ENCODE measurements at places on chromosomes 3 and 15.
A peak's percentile ranks its signal among the peaks of the same experiment; 100 is the strongest.

GRCh38 chr3:72613871-72614270 is 234.4 kb downstream of the SHQ1 start:
- ATAC-seq, result no peak

DNA sequence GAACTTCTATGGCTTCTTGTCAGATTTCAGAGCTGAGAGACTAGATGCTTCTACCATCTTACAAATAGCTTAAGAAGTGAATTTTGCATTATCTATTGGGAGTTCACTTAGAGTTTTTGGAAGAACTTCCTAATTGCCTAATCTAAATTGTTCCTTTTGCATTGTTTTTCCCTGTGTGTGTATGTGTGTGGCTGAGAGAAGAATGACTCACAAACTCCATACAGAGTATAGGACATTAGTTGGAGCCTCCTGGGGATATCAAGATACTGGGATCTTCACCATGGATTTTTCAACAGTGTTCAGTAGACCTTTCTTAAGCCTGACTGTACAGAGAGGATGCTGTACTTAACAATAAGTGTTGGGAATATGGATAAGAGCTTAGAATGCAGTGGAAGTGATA is 10.9 kb downstream of the TLNRD1 start:
- ATAC-seq, result no peak

GRCh38 chr3:122857019-122857418 is 62.1 kb downstream of the SLC49A4 start:
- no peak for ATAC-seq

- ATAC-seq, result no peak
Observed at GRCh38 chr3:30893678-30894325, 659 bp downstream of the GADL1 start.

DNA sequence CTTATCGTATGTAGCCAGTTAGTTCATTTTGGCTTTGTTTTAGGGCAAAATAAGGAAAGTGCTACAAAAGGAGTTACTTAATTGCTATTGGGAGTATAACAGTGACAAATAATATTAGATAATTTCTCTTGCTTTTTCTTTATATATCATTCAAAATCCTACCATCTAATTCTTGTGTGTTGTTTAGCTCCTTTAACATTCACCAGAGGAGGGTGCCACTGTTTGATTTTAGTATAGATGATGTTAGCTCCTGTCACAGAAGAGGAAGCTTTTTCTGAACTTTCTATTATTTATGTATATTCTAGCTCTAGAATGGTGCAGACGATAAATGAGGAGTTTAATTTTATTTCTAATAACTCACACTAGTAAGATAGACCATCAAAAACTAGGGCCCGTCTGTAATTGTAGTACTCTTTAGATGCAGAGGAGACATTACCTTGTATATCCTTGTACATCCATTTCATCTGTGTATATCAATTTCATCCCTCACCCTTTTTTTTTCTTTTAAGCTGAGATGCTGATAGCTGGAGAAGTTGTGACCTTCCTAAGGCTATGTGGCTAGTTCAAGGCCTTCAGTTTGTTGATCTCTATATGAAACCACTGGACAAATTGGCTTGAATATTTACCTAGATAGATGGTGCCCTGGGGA is 3.0 kb downstream of the PPM1L start:
- ATAC-seq, result no peak

DNA sequence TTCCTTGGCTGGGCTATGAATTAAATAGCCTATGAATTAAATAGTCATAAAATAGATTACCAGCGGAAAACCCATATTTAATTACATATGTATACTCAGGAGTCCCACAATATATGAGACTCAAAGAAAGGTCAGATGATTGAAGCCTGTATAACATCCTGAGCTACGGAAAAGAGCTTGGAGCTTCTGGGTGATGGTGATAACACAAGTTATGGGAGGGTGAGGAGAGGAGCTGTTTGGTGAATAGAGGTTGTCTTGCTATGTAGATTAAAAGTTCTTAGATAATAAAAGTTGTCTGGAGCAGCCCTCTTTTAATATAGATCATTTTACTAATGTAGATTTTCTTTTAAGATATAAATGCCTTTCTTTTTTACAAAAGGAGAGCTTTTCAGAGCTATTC is 1.8 kb downstream of the PML start:
- ATAC-seq, result no peak

DNA sequence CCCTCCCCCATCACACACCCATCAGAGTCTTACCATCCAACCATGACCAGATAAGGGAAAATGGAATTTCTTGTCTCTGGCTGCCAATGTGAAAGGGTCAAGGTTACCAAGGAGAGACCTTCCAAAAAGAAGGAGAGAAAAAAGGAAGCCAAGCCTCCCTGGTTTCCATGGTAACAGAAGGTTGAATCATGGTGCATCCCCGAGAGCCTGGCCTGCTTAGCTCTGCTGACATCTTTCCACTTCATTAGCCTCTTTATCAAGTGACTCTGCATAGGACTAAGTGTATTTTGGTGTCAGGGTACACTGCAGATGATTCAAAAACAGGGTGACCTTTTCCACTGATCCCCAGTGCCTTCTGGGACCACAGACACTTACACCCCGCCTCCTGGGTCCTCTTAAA is 225.7 kb upstream of the PPP2R3A start:
- no peak for ATAC-seq

DNA sequence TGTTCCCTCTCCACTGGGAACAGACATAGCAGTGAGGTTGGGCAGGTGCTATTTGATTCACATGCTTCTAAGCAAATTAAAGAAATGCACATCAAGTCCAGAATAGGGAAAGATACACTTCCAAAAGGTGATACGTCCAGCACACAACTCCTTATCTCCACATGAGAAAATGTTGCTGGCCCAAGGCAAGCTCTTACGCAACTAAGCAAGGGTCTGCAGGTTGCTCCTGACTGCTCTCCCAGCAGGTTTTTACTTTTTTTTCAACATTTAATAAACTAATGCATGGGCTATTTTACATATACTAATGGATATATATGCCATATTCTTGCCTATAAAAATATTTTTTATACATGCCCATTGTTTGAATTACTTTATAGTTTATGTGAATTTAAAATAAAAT is 818.5 kb upstream of the ROBO1 start:
- ATAC-seq, result no peak

- ATAC-seq, result no peak
Observed at GRCh38 chr15:72156928-72157327, 38.7 kb downstream of the SENP8 start.

DNA sequence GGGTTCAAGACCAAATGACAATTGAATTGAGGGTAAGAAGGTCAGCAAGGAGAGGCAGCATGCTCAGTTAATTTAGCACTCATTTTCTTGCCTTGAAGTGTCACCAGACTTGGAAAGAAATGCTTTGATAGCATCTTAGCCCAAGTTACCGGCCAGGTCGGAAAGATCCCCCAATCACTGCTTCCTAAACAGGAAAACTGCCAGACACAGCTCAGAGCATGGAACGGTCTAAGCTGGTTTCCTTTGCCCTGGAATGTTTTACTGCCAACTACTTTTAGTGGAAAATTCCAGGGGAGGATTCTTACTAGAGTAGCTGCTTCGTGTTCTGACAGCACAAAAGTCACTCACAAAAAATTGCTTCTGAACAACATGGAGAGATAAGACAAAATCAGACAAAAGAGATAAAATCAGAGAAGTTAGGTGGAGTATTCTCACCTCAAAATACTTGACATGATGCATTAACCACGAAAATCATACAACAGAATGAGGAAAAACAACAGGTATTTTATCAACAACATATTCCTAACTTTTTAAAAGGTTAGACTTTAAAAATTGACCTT is 65.5 kb downstream of the CCR4 start:
- ATAC-seq, result no peak

DNA sequence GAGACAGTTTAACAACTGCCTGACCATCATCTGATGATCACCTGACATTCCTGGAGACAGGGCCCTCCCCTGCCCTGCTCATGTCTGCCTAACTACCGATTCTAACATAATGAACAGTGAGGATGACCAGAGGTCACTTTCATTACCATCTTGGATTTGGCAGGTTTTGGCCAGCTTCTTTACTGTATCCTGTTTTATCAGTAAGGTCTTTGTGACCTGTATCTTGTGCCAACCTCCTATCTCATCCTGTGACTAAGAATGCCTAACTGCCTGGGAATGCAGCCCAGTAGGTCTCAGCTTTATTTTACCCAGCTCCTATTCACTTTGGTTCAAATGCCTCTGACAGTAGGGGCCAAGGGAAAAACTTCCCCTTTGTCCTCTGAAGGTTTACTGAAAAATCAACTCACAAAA is 40.2 kb downstream of the METTL6 start:
- no peak for ATAC-seq

- no peak for ATAC-seq
Observed at GRCh38 chr15:77504306-77504705, 83.6 kb downstream of the HMG20A start.

DNA sequence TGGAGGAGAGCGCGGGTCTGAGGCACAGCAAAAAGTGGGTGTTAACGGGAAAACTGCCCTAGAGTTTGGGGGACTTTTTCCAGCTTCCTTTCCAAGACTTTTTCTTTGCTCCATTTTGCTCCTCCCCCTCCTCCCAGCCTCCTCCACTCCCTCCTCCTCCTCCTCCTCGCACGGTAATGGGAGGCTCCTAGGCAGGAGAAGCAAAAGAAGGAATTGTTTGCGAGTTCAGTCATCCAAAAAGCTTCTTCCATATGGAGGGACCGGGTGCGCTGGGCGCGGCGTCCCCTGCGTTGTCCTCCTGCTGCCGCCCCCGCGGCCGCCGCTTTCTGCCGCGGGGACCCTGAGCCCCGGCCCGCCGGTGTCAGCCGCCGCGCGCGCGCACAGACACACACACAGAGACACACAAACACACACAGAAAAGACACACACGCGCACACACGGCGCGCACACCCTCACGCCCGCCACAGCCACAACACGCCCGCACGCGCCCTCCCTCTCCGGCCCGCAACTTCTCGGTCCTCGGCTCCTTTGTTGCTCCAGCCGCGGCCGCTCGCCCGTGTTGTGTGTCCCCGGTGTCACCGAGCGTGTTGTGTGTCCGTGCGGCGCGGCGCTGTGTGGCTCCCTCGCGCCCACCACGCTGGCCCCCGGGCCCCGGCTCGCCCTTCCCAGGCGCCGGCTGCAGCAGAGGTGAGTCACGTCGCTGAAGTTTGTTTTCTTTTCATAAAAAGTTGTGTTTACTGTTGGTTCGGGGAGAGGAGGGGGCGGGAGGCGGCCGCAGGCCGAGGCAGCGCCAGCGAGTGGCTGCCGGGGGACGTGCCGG is at the start of gene BOC:
Gene BOC, plus strand, starts transcription at position 228 of the 820 bp plus-strand sequence. CDS start 38,246 bp downstream, outside the sequence.
- ATAC-seq, result peak; percentile 14

- ATAC-seq, result no peak
Observed at GRCh38 chr3:120554812-120555606, 41.1 kb upstream of the NDUFB4 start.

GRCh38 chr3:86438544-86438943 is 552.4 kb downstream of the VGLL3 start:
- no peak for ATAC-seq

DNA sequence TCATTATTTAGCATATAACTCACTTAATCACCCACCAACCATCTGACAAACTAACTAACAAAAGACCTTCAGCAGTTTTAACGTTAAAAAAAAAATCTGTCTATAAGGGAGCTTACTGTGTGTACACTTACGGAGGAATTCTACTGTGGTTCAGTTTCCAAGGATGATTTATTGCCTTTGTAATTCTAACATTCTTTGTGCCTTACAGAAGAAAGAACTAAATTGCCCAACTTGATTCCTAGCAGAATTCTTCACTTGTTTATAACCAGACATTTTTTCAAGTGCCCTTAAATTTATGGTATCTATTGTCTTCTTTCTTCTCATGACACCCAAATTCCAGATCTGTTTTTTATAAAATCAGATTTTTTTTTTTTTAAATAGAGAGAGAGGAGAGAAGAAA is 119.7 kb upstream of the IGSF10 start:
- ATAC-seq, result no peak

GRCh38 chr3:113910966-113911365 is 36.8 kb upstream of the ZDHHC23 start:
- ATAC-seq, result no peak

DNA sequence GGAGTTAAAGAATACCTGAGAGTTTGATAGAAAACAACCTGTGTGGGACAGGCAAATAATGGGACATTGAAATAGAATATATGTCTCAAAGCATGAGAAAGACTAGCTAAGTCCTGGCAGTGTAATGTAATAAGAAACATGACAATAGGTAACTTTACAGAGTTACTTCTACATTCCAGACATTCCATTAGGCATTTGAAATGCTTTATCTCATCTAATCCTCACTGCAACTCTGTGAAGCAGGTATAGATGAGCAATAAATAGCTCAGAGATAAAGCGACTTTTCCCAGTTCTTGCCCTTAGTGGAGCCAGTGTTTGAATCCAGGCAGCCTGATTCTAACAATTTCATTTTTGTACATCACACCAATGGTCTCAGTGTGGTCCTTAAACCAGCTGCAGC is 76.8 kb downstream of the CPNE4 start:
- ATAC-seq, result no peak

DNA sequence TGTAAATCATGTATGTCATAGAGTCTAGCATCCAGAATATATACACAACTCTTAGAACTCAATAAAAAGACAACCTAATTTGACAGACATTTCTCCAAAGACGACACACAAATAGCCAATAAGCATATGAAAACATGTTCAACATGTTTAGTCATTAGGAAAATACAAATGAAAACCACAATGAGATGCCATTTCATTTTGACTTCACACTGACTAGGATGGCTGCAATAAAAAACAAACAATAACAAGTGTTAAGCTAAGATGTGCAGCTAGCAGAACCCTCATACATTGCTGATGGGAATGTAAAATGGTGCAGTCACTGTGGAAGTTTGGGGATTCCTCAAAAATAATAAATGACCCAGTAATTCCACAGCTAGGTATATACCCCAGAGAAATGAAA is 16.4 kb downstream of the SPG11 start:
- no peak for ATAC-seq

DNA sequence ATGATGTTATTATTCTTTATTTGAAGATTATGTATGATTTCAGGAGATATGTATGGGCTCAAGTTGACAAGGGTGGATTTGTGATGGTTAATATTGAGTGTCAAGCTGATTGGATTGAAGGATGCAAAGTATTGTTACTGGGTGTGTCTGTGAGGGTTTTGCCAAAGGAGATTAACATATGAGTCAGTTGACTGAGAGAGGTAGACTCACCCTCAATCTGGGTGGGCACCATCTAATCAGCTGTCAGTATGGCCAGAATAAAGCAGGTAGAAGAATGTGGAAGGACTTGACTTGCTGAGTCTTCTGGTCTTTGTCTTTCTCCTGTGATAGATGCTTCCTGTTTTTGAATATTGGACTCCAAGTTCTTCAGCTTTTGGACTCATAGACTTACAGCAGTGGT is 973.7 kb downstream of the MCTP2 start:
- no peak for ATAC-seq

- ATAC-seq, result no peak
Observed at GRCh38 chr15:89127054-89127702, 38.9 kb downstream of the ABHD2 start.

GRCh38 chr15:75597667-75598341 is 18.7 kb upstream of the PTPN9 start:
- no peak for ATAC-seq

GRCh38 chr3:117097351-117097750 is 387.8 kb downstream of the TUSC7 start:
- no peak for ATAC-seq

- no peak for ATAC-seq
Observed at GRCh38 chr3:152204218-152204617, 64.5 kb upstream of the MBNL1 start.

GRCh38 chr15:64149893-64150578 is 1.5 kb upstream of the SNX22 start:
- no peak for ATAC-seq

- no peak for ATAC-seq
Observed at GRCh38 chr15:34616613-34617012, 33.2 kb upstream of the GOLGA8B start.
